Stimulated activated CD4-positive, alpha-beta T cell treated with anti-CD3 and anti-CD28 coated beads, TNF-alpha, amount 100 ng/mL, for 1 hour (primary cell): ENCODE measurements at places on chromosomes 3 and 15.

DNA sequence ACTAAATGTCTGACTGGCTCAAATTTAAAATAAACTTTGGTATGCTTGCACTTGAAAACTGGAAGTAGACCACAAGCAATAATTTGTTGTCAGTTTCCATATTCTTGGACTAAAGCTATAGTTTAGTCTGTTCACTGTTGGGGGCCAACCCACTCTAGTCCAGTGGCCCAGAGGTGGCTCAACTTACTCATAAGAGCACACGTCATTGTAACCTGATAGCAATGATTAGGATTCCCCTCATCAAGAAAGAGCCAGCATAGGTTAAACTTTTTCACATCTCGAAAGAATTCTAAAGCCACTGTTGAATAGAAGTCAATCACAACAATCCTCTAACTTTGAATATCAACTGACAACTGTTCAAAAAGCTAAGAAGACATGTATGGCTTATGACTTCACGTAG, 147.0 kb downstream of the MEIS2 start:
- DNase-seq: no peak

- DNase-seq: no peak
Measured at GRCh38 chr3:8517487-8517886, 15.9 kb downstream of the LMCD1 start.

DNA sequence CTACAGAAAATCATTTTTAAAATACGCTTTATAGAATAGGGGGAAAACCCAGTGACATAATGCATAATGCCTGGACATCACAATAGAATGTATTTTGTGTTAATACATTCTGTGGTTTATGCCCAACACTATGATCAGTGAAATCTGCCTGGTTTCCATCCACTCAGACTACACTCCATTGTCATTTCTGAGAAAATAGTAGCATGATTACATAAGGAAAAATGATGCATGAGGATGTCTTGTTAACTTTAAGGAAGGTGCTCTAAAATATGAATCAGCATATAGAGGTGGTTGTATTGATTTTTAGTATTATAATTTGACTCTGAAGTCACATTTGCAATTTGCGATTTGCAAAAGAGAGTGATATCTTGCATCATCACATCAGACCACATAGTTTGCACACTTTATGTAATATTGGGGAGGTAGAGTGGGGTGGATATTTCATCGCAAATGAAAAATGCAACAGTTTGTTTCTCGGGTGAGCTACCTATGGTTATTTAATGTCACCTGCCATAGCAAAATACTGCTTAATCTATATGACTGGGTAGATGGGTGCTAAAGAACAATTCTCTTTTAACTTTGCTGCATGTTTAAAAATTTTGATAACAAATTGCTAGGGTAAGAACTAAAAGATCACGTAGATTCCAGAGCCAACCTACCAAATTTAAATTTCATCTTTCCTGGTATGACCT, 403.9 kb downstream of the IL5RA start:
- no peak for DNase-seq

GRCh38 chr3:36868614-36869436, 76.0 kb downstream of the TRANK1 start:
- DNase-seq: peak; percentile 22

DNA sequence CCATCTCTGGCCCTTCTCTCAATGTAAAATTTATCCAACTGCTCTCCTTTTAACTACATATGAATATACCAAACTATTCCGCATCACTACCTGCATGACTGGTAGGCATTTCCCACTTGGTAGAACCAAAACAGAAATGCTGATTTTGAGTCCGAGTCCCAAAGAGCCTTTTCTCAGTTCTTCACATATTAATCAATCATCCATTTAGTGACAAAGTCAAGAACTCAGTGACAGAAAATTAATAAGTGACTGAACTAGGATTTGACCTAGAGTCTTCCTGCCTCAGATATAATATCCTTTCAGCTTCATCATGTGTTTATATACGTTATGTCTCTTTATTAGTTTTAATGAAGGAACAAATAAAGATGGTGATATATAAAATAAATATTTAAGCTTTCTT, 700.6 kb upstream of the GOLIM4 start:
- DNase-seq: no peak

GRCh38 chr3:138455801-138456716, 21.6 kb downstream of the ESYT3 start:
- no peak for DNase-seq

- DNase-seq: no peak
Measured at GRCh38 chr15:43168192-43169107, 16.8 kb upstream of the CCNDBP1 start.
